ENCODE measurements at places on chromosomes 1 and 21.

GRCh38 chr1:22376976-22377375, 74.7 kb upstream of the ZBTB40 start:
- DNase-seq: no peak

GRCh38 chr1:26996024-26996423, 2.5 kb downstream of the TRNP1 start:
- DNase-seq: no peak

GRCh38 chr1:177249231-177249630, 78.5 kb downstream of the BRINP2 start:
- no peak for DNase-seq

- DNase-seq: no peak
Observed at GRCh38 chr21:37555672-37556261, 189.2 kb downstream of the DYRK1A start.

DNA sequence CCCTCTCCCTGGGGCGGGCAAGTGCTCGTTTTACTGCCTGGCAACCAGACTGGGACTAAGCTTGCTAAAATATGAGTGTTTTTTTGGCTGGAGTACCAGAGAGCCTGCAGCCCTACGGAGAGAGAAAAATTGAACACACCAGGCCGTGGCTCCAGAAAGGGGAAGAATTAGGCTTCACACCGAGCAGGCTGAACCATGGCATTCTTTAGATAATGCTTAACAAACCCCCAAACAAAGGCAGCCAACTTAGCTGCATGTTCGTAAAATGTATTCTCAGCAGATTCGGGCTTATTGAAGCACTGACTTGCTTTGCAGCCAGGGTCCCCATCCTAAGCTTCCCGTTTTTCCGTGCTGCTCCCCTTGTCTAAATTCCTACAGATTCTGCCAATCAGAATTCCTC, 76.6 kb downstream of the LMX1A start:
- DNase-seq: no peak

DNA sequence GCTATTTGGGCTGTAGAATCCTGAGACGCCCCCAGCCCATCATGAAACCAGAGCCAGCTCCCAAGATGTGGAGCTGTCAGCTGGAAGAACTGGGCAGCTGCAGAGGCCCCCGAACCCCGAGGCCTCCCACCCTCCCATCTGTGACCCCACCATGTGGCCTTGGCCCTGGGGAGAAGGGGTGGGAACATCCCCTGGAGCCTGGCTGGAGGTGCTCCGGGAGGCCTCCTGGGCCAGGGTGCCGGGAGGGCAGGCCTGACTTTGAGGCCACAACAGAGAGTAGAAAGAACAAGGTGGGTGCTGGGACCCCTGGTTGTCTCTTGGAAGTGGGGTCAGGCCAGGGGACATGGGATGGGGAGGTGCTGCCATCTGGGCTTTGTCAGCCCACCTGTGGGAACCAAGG, 6.0 kb upstream of the SMYD3 start:
- no peak for DNase-seq

- no peak for DNase-seq
Observed at GRCh38 chr1:119647228-119647733, 785 bp downstream of the ZNF697 start.

DNA sequence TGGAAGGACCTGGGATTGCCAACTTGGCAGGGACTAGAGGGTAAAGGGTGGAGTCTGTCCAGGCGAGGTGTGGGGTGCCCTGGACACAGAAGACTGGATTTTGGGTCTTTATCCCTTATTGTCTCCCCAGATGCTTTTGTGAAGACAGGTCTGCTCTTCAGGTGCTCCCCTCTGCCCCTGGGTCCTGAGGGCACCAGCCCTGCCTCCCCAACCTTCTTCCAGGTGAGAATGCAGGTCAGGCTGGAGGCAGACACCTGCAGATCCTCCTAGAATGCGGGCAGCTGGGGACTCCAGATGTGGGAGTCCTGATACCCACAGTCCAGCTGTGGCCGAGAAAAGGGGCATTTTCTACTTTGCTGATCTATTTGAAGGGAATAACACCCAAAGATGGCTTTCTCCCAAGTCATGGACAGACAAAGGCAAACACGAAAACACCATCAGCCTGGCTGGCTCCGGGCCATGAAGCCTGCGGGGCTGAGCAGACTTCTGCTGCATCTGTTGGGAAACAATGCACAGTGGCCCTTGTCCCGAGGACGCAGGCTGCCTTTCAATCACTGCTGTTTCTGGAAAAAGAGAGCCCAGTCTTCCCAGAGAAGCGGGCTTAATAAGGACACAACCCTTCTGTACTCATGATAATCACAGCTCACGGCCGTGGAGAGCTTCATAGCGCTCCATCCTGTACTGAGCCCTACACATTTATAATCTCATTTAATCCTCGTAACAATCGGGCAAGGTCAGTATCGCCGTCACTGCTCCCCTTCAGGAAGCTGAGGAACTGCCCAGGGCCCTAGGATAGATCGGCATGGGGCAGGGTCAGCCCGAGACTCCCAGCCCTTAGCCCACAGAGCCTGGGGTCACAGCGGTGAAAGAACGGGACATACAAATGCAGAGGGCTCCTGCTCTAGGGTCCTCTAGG, 62.0 kb upstream of the ABCG1 start:
- no peak for DNase-seq

GRCh38 chr1:183543619-183544204, 46.5 kb downstream of the NCF2 start:
- DNase-seq: no peak

DNA sequence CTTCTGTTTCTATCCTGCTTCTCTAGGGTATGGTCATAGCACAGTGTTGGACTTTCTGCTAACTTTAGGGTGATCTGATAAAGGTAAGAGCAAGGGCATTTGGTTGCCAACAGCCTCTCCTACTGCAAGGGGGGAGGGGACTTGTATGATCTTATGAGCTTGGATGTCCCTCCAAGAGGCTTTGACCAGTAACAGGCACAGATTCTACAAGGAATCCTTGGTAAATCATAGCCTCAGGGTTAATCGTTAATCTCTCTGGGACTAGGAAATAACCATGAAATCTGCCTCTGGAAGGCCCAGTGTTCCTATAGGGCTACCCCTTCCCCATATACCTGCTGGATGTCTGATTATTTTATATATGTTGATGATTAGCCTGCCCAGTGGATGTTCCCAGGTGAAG, 134.8 kb upstream of the TNFSF4 start:
- DNase-seq: no peak

GRCh38 chr1:43171312-43171875, 696 bp downstream of the EBNA1BP2 start:
- no peak for DNase-seq

DNA sequence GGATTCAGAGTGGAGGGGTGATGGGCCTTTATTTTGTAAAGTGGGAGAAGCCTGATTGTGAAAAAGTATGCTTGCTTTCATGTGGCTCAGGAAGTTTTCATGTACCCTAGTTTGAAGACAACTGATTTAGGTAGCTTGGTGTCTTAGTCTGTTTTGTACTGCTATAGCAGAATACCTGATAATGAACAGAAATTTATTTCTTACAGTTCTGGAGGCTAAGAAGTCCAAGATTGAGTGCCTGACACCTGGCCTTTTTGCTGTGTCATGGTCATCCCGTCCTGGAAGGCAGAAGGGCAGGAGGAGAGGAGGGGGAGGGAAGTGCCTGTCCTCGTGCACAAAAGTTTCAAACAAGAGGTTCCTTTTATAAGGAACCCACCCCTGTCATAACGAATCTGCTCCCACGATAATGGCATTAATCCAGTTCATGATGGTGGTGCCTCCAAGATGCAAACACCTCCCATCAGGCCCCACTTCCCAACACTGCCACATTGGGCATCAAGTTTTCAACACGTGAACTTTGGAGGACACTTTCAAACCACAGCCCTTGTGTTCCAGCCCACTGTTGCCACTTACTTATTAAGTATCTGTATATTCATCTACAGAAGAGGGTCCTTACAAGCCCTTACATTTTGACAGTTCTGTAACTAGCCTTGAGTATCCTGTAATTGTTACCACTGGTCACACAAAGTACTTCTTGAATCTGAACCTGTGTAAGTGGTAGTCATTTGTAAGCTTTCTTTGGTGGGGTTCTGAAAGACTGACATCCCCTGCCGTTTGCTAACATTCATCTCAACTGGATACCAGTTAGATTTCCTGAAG, 9.5 kb downstream of the UCK2 start:
- DNase-seq: no peak

GRCh38 chr21:38420140-38420539, 78.1 kb downstream of the ERG start:
- DNase-seq: no peak

- DNase-seq: no peak
Observed at GRCh38 chr1:217647791-217648190, 16.6 kb downstream of the SPATA17 start.

- no peak for DNase-seq
Observed at GRCh38 chr1:78178816-78179215, 133.1 kb downstream of the GIPC2 start.

DNA sequence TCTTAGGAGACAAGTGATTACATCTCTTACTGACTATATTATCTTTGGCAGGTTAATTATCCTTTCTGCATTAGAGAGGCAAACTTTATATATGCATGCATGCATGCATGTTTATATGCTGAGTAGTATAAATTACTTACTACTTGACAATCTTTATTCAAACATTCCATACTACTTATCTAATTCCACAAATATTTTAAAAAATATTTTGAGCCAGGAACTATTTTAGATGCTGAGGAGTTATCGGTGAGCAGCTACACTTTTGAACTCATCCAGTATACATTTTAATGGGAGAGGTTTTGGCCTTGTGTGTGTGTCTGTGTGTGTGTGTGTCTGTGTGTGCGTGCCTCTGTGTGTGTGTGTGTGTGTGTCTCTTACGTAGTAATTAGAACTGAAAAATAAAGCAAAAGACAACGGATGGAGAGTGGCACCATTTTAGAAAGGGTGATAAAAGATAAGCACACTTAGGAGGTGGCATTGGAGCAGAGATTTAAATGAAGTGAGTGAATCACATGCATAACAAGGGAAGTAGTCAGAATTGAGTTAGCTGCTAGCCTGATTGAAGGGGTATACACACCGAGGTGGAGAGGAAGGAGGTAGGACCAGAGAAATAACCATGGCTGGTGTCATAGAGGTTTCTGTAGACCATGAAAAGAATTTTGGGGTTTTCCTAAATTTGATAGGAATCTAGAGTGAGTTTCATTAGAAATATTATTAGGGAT, 1488.4 kb downstream of the MRPL39 start:
- no peak for DNase-seq

GRCh38 chr21:24903994-24904635, 703.2 kb downstream of the MRPL39 start:
- DNase-seq: no peak

- DNase-seq: no peak
Observed at GRCh38 chr1:23930270-23930669, 17.1 kb upstream of the CNR2 start.

- DNase-seq: no peak
Observed at GRCh38 chr1:18229625-18230024, 122.0 kb downstream of the IGSF21 start.

- no peak for DNase-seq
Observed at GRCh38 chr21:33339918-33340317, 15.1 kb downstream of the IFNAR1 start.

GRCh38 chr21:29301691-29302090, 3.0 kb downstream of the BACH1 start:
- no peak for DNase-seq

DNA sequence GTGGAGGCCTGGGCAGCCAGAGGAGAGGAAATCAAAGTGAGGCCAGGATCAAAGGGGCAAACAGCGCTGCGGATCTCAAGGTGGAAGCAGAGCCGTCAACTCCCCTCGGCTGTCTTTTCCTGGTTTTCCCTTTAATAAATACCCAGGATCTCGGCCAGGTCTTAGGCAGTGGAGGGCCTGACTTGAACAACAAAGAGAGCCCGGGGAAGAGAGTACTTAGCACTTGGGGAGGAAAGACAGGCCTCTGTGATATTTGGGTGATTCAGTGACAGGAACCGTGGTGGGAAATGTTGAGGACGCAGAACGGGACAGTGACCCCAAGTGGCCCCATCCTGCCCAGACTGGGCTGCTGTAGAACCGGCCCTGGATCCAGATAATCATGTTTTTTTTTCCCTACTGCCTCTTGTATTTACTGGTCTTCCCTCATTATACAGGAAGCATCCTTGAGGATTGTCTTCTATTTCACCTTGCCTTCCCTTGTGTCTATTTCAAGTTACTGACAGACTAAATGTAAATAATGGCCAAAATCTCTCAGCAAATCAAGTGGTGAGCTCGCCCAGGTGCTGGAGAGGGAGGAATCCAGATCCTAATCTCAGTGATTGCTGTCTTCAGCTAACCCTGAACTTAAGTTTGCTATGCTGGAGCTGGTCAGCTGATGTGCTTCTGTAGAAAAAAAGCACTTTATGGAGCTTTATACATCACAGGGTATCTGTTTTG, 2.8 kb upstream of the MIXL1 start:
- DNase-seq: no peak

GRCh38 chr1:51878308-51878615, 265 bp downstream of the NRDC start:
- no peak for DNase-seq

- DNase-seq: no peak
Observed at GRCh38 chr1:24151175-24151533, 8.2 kb upstream of the IL22RA1 start.

DNA sequence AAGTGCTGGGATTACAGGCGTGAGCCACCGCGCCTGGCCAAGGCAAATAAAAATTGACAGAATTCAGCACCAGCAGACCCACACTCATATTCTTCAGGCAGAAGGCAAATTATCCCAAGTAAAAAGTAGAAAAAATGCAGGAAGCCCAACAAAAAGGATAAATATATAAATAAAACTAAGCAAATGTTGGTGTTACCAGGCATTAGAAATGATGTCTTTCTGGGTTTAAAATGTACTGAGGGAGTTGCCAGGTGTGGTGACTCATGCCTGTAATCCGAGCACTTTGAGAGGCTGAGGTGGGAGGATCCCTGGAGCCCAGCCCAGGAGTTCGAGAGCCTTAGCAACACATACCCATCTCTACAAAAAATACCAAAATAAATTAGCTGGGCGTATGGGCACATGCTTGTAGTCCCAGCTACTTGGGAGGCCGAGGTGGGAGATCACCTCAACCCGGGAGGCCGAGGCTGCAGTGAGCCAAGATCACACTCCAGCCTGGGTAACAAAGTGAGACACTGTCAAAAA, 6.3 kb downstream of the INTS11 start:
- DNase-seq: no peak

- no peak for DNase-seq
Observed at GRCh38 chr21:26282058-26282457, 111.5 kb upstream of the APP start.

- peak; percentile 33 for DNase-seq
Observed at GRCh38 chr1:230208619-230209261, 141.7 kb downstream of the GALNT2 start.

- DNase-seq: no peak
Observed at GRCh38 chr1:8154621-8155052, 128.5 kb upstream of the ERRFI1 start.

DNA sequence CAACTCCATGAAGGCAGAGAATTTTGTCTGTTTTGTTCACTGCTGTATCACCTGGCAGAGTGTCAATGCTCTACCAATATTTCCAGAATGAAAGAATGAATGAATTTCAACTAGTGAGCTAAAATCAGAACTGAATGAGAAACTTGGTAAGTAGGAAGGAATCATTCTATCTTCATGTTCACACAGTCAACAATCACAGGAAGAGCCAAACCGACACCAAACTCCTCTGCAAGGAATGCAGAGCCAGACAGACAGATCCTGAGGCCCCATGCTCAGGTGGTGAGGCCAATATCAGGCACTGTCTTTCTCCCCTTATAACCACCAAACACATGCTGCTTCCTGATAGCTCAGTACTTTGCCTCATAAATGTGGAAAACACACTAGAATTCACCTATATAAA, 139.1 kb downstream of the SLC45A1 start:
- DNase-seq: no peak

- no peak for DNase-seq
Observed at GRCh38 chr1:18528616-18529015, 47.9 kb downstream of the KLHDC7A start.

All from stimulated activated effector memory CD8-positive, alpha-beta T cell treated with anti-CD3 and anti-CD28 coated beads, Interleukin-12 subunit alpha, Interleukin-12 subunit beta, amount 100 ng/mL, for 72 hours (primary cell).